ENCODE measurements at places on chromosomes 6 and 20.

- DNase-seq: no peak
Measured at GRCh38 chr20:64025826-64026412, 10.1 kb upstream of the C20orf204 start.

GRCh38 chr6:169833258-169833794 is 81.9 kb downstream of the ERMARD start:
- no peak for DNase-seq

DNA sequence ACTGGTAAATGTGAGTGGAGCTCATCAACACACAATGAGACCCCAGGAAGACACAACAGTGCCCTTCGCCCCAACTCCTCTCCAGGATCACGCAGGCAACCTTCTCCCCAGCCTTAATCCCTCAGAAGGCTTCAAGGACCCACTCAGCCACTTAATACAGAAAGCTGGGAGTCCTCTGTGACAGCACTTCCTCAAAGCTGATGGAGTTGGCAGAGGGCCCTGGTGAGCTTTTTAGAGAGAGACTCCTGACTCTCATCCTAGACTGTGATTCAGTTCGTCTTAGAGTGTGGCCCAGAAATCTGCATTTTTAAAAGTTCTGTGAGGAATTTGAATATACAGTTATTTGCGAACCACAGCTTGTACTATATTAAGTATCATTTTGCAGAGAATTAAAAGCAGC is 187.7 kb downstream of the UST start:
- no peak for DNase-seq

DNA sequence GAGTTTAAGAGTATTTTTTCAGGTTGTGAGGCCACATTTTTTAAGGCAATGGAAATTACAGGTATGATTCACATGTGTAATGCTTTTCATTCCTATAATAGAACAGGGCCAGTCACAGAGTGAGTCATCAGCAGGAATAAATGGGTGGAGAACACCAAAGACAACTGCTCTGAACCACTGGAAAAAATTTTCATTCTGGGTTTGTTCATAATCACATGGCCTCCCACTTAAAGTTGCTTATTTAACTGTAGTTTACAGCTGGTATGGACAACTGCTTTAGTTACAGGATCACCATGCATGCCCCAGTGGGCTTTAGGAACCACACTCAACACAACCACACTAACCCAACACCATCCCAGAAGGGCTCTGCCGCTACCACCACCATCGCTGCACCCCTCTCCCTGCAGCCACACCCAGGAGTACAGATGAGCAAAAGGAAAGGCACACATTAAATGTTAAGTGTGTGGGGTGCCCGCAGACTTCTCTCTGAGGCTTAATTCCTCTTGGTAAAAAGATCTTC is 107.0 kb upstream of the DST start:
- DNase-seq: no peak

DNA sequence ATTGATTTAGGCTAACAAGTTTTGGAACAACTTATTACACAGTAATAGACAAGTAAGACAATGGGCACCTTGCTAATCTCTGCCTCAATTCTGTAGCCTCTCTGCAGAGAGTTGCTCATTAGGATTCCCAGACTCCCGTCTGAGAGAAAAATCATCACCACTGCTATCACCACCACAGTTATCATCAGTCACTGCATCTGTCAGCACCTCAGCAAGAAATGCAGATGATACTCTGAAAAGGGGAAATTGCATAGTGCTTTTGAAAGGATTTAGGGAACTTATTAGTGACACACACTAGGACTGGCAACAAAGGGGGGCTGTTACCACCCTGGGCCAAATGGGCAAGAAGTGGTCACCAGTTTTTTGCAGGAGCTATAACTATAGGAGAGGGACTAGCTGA is 39.9 kb downstream of the FOXA2 start:
- DNase-seq: no peak

DNA sequence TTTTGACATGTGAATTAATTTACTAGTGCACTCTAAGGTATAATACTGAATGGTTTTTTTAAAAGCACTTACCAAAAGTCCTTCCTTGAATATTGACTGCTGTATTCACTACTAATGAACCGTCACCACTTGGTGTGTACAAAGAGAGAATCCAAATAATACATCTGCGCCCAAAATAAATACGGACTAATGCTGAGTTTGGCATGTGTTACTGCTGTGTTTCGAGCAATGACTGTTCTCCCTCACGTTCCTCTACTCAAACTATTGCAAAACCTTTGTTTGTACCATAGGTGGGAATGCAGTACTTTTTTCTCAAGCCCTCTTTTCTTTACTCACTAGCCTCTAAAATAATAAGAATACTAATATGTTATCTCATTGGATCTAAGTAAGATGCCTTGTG is 305.5 kb downstream of the QKI start:
- DNase-seq: no peak

DNA sequence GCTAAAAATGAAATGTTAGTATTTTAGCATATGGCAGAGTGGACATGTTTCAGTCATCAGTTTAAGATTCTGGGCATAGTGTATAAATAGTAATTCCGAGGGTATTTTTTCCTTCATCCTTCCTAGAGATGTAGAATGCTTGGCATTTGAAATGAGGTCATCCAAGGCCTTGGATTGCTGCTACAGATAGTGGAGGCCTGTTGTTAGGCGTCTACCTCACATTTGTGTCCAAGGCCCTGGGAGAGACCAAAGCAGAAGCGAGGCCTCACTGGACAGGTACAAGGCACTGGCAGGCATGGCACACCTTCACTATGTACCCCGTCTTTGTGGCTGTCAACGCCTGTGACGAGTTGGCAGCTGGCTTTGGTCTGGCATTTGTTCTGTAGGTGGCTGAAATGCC is 58.0 kb downstream of the DTD1 start:
- DNase-seq: no peak

DNA sequence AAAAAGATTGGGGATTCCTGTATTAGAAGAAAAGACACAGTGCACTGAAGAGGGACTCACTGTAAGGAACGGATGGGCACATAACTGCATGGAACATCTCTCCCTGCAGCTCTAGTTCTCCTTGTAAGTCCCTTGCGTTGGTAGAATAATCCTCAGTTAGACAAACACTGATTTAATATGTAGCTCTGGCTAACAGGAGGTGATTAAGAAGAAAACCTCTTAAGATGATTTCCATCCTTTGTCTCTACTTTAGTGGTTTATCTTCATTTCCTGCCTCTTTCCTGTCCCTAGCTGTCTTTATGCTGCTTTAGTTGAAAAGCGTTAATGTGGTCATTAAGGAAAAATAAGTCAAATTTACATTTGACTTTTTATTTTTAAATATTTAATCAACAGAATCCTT is 86.6 kb downstream of the SLC16A10 start:
- no peak for DNase-seq

- DNase-seq: no peak
Measured at GRCh38 chr6:168496997-168497331, 56.0 kb downstream of the SMOC2 start.

- no peak for DNase-seq
Measured at GRCh38 chr6:13679996-13680395, 31.6 kb downstream of the RANBP9 start.

DNA sequence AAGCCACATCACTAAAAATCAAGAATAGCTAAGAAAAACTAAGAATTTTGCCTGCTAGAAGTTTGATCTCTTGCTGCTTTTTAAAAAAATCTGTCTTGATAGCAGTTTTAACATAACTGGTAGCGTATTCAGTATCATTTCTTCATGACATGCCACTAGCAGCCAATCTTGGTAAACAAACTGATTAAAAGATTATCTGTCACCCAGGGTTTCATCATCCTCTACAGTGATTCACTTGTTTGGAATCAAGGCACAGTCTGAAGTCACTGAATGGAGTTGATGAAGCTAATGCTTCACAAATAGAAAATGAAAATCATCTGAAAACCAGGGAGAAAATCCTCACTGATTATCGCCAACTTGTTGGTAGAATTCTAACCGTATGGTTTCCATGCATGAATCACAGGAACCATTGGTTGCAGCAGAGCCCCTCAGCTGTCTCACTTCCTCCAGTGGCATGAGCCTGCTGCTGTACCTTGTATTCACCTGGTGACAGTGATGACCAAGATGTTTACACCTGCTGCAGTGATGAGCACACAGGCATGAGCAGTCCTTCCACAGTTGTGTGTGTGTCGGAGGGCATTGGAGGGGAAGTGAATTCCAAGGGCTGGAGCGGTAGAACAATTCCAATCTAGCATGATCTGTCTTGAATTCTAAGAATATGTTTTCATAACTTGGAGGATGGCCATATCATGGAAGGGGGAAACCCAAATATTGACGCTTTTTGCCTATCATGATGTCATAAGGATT is 275.0 kb downstream of the KHDC1L start:
- no peak for DNase-seq

DNA sequence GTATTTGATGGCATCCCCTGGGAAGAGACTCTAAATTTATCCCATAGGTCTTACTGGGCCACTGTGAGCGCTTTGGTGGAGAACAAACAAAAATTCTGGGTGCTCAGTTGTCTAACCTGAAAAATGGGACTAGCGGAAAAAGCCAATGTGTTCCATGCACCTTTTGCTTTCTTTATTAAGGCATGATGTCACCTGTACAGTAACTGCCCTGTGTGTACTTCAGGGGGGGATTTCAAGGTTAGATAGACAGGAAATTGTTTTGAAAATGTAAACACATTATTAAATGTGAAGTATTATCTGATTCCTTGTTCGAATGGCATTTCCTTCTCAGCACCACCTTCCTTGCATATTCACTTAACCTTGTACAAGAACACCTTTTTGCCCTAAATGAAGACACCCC is 1.2 kb upstream of the EDN1 start:
- no peak for DNase-seq

DNA sequence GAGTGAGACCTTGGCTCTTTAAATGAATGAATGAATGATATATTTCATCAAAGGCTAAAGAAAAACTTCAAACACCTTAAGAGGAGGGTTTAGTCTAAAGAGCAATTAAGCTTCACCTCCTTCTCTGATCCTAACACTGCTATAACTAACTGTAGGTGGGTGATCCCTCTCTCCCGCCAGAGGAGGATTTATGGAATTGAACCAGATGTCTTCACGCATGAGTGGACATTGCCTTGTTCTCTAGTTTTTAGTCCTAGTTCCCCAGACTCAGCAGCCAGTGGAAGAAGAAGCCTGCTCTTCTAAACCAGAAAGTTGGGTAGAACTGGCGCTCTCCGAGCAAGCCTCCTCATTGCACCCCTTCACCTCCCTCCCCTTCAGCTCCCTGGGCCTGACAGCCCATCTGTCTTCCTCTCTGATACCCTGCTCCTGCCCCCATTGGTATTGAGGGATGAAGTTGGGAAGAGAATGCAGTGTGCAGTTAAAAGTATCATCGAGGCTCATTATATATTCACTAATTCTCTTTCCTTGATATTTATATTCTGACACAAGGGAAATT is 142.7 kb downstream of the ARID1B start:
- no peak for DNase-seq

DNA sequence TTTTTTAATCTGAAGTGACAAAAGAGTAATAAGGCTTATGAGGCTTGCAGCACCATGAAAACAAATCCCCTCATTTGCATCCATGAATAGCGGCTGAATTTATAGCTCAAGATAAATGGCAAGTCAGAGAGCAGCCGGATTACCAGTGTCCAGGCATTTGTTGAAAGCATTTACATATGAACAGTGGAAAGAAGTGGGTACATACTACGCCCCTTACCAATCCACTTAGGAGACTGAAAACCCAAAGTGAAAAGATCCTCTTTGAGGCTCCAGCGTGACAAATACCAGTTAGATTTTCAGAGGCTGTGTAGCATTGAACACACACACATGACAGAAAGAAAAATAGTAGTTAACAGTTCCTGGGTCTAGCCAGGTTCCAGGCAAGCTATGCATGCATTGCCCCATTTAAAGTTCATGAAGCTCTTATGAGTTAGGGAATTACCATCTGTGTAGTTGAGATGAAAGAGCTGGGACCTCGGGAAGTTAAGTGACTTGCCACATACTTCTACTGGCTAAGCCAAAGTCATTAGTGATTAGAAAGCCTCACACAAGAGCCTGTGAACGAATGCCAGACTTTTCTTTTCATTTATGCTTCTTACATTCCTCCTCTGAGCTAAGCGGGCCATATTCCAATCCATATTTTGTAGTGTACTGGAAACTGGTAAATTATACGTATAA is 28.3 kb upstream of the NHSL1 start:
- no peak for DNase-seq

GRCh38 chr6:160238278-160238711 is 20.3 kb downstream of the SLC22A2 start:
- DNase-seq: no peak

DNA sequence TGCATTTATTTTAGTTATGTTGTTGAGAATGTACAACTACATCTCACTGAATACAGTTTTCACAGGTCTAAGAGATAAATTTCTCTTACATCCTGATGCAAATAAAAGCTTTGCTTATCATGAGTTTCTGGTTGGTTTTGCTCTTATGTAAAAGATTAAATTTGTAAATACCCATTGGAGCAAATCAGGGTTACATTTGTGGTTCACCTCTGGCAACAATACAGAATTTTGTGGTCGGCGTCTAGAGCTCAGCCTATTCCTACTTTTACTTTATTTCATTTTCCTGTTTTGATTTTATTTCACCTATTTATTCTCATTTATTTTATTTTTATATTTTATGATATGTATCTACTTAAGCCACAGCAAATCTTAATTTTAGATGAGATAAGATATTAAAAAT is 271.9 kb upstream of the MARCKS start:
- DNase-seq: no peak

DNA sequence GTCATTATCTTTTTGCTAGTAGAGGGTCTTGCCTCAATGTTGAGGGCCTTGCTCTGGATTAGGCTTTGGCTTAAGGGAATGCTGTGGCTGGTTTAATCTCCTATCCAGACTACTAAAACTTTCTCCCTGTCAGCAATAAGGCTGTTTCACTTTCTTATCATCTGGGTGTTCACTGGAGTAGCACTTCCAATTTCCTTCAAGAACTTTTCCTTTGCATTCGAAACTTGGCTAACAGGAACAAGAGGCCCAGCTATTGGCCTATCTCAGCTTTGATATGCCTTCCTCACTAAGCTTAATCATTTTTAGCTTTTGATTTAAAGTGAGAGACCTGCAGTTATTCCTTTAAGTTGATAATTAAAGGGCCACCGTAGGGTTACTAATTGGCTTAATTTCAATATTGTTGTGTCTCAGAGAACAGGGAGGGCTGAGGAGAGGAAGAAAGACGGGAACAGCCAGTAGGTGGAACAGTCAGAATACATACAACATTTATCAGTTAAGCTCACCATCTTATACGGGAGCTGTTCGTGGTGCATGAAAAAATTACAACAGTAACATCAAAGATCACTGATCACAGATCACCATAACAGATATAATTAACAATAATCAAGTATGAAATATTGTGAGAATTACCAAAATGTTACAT is 186.7 kb downstream of the PTPRK start:
- no peak for DNase-seq
